AG20443 (cell line): ENCODE measurements at places on chromosomes 12 and 14.

DNA sequence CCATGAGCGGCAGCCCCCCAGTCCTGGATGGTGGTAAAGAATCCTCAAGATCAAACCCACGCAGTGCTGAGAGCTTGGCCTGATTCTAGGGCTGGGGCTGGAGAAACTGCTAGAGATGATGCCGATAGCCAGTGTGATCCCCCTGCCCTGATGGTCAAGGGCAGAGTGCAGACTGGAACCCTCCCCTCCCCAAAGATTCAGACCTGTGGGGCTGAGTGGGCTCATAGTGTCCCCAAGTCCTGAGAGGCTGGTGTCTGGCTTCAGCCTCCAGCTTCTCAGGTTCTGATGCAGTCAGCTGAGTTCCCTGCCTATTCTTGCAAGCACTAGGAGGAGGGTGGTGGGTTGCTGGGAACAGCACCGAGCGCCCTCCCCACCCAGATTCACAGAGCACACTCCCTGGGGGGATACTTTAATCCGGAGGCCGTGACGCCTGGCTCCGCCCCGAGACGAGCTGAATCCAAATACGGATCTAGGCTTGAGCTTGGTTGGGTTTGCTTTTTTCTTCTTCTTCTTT lies 11.9 kb downstream of the RHOF start:
- no peak for DNase-seq

DNA sequence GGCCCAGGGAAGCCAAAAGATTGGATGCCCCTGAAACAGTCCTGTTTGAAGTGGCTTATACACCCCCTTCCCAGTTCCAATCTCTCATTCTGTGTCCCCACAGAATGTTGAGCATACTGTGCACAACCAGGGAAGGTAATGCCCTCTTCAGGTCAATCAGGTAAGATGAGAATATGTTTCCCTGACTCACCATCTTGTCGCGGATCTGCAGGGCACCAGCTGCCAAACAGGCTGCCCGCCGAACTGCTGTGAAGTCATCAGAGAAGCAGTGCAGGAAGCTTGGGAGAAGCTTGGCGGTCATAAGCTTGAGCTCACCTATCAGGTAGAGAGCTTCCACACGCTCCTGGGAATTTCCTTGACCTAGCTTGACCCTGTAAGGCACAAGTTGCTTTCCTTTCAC lies 9.6 kb downstream of the RIOX1 start:
- no peak for DNase-seq

GRCh38 chr12:69524755-69525469 lies 54.7 kb downstream of the FRS2 start:
- DNase-seq, result no peak

GRCh38 chr12:93323625-93324329 lies 53.9 kb upstream of the NUDT4 start:
- no peak for DNase-seq

- no peak for DNase-seq
Observed at GRCh38 chr12:113103756-113104450, 31.7 kb downstream of the RASAL1 start.

- no peak for DNase-seq
Observed at GRCh38 chr12:82873951-82874350, 187.2 kb downstream of the TMTC2 start.
